EH (cell line): ENCODE measurements at places on chromosomes 1 and 21.
A peak's percentile ranks its signal among the peaks of the same experiment; 100 is the strongest.

GRCh38 chr21:41886328-41886727 lies 7.2 kb upstream of the PRDM15 start:
- DNase-seq, result no peak

GRCh38 chr1:198155253-198155652 lies 1.5 kb upstream of the NEK7 start:
- peak; percentile 94 for DNase-seq

- peak; percentile 43 for DNase-seq
Observed at GRCh38 chr1:218658269-218658668, 313.1 kb downstream of the TGFB2 start.

GRCh38 chr1:158155673-158156072 lies 25.0 kb upstream of the CD1D start:
- no peak for DNase-seq

GRCh38 chr21:45504516-45505415 lies 37.5 kb downstream of the SLC19A1 start:
- no peak for DNase-seq

GRCh38 chr1:154760469-154760933 lies 109.6 kb downstream of the KCNN3 start:
- no peak for DNase-seq

DNA sequence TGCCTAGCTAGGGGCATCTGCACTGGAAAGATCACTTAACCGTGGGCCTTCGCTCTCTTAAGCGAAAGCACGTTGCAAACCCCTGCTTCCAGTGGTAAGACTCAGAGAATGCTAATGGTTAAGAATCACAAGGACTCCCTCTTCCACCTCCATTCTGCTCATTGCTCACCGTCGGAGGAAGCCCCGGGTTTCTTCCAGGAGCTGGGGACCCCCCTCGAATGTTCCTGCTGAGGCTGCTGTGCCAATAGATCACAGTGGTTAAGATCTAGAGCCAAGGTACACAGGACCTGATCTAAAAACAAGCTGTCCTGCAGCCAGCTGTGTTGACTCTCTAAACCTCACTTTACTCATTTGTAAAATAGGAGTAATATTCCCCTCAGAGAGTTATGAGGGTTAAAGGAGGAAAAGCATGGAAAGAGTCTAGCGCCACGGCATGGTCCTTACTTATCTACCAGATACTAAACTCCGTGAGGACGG lies 765 bp downstream of the VAMP3 start:
- no peak for DNase-seq

DNA sequence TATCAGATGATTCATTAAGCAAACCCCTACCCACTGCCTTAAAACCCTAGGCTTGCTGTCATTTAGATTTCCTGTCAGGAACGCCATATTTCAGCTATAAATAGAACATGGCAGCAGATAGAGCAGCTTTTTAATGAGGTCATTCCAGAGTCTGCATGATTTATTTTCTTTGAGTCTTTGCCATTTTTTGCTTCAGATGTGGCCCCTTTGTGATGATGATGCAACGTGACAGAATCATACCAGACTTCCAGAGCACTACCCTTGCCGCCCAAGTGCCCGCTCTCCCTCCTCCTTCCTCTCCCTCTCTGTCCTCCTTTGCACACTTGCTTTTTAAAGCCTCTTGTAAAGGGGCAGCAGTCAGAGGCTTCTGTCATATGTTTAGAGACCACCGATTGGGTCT lies 55.5 kb upstream of the TRIM67 start:
- DNase-seq, result peak; percentile 95

GRCh38 chr1:220616836-220617235 lies 73.3 kb upstream of the C1orf115 start:
- DNase-seq, result no peak

DNA sequence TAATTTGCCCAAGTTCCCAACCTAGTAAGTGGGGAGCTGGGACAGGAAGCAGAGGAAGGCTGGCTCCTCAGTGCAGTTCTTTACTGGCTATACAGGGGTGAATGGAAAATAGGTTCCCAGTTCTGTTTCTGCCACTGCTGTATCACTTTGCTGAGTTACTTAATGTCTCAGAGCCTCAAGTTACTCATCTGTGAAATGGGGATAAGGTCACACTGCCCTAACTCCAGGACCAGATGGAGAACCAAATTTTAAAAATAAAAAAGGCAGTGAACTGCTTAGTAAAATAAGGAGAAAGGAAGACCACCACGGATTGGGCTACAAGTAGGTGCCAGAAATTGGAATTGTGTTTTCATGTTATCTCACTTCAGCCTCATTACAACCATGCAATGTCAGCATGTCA lies 147.8 kb downstream of the OMA1 start:
- no peak for DNase-seq
